ENCODE measurements at places on chromosomes 1 and 21.

GRCh38 chr1:194133152-194133551 lies 946.7 kb upstream of the B3GALT2 start:
- DNase-seq: no peak

DNA sequence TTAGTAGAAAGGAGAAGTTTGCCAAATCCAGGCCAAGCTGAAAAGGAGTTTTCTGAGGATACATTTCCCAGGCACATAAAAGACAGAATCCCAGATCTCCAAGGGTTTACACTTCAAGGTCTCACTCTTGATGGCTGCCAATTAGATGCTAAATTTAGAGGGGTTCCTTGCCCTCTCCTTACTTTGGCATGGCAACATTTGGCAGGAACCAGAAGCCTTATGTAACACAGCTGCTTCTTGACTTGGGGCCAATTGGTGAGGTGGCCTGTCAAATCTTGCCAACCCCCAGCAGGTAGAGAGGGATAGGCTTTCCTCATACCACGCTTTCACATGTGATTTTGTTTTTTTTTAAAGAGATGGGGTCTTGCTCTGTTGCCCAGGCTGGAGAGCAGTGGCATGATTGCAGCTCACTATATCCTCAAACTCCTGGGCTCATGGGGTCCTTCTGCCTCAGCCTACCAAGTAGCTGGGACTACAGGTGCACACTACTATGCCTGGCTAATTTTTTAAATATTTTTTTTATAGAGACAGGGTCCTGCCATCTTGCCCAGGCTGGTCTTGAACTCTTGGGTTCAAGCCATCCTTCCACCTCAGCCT lies 25.2 kb upstream of the NKAIN1 start:
- no peak for DNase-seq

GRCh38 chr1:202974856-202975255 lies 7.8 kb upstream of the CYB5R1 start:
- DNase-seq: no peak

GRCh38 chr1:246959944-246960693 lies 28.4 kb upstream of the AHCTF1 start:
- DNase-seq: no peak

DNA sequence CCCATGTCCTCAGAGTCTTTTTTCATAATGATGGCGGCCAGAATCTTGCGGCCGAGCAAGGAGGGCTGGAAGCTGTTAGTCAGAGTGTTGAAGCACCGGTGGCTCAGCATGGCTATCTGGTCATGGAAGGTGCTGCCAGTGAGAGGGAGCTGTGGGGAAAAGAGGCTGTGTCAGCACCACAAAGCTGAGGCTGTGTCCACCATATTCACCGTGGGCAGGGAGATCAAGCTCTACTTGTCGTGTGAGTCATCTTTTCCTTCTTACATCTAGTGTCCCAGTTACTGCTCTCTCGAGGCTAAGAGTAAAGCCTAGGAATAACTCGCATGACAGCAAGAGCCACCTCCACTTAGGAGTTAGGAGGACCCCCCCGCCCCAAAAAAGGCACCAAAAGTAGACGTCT lies 18.2 kb downstream of the ADAR start:
- no peak for DNase-seq

DNA sequence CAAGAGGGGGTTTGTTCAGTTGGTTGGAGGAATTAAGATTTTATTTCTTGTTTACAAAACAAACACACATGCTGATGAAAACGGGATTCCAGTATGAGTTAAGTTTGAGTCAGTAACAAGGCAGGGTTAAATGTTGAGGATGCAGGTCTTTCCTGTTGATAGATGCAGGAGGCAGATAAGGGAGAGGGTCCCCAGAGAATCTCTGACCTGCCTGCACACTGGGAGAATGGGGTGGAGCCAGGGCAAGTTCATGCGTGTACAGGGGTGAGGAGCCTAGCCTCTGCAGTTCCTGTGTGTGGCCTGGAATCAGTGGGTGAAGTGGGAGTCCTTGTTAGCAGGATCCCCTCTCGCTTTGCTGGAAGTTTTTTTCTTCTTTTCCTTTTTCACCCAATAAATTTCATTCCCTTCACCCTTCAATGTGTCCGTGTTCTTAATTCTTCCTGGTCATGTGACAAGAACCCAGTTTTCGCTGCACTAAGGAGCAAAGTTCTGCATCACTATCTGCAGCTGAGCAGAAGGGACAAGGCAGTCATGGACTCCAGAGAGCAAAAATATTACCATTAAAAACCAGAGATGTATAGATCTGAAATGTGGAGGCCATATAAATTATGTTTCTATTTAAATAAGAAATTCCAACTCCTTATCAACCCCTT lies 69.9 kb upstream of the MARK1 start:
- no peak for DNase-seq

DNA sequence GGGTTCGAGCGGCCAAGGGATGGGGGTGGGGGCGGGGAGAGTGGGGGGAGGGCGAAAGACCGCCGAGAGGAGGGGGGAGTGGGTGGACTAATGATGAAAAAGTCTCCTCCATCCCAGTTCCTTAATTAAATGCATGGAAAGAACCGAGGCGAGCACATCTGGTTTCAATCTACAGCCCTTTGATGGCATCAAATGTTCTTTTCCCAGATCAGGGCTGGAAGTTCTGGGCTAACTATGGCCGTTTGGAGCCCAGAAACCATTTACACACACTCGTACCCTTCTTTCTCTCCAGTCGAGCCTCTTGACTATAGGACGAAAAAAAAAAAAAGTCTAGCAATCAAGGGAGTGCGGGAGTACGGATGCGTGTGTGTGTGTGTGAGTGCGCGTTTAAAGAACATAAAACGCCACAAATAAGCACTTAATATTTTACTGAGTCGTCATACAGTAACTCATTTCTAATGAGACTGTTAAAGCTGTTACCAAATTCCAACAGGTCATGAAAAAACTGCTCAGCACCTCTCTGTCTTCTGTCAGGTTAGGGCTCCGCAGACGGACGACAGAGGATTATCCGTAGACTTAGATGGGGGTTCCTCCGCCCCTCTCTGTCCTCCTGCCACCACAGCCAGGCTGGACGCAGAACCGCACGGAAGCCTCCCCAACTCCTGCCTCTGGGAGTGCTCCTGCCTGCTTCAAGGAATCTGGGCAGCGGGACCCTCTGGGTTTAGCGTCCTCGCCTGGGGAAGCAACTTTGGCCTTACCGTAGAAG lies 2.1 kb upstream of the PRRX1 start:
- DNase-seq: no peak

DNA sequence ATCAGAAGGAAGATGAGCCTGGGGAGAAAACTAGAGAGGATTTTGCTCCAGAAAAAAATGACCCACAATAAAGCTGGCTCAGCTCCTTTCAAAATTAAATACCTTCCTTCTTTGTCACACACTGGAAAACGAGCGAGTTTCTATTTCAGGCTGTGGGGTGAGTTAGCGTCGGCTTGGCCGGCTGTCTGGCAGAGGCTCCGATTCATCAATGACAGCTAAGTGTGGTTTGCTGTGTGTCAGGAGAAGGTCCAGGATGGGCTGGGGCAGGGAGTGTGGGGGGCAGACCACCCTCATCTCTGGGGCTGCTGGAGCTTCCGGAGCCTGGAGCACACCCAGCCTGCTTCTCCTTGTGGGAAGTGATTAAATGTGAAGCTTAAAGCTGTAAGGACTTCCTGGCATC lies 120.2 kb downstream of the ETS2 start:
- no peak for DNase-seq

DNA sequence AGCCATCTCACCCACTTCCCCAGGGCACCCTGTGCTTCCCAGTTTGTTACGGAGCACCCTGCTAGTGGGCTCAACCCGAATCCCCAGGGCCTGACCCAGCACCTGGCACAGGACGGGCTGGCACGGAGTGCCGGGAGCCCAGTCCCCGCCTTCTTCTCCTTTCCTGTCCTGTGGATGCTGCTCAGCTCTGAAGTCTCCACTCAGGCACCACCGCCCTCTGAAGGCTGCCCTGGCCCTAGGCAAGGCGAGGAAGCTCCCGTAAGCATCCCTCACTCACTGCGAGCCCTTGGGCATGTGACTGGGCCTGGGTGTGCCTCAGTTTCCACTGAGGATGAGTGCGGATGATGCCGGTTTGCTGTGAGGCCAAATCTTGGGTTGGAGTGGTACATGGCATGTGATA lies 21.8 kb downstream of the SLC1A7 start:
- no peak for DNase-seq

- no peak for DNase-seq
Measured at GRCh38 chr21:32918478-32919120, 107.1 kb upstream of the OLIG2 start.

- peak; percentile 82 for DNase-seq
Measured at GRCh38 chr21:45228171-45228641, 59.5 kb downstream of the POFUT2 start.

DNA sequence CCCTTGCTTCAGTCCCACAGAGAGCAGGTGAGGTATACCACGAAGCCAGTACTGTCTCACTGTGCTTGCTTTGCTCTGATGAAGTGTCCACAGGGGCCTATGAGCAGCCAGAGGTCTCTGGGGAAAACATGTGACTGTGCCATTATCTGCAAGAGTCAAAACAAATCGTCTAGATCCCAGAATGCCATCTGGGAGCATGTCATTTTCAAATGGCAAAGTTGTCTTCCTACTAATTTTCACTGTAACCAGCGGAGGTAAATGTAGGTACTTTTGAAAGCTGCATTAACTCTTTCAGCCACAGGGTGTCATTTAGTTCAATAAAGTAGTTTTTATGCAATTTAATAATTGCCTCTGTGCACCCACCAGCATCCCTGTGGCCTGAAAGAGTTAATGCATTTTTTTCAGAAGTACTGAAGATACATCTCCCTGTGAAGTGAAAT lies 173.6 kb upstream of the SGIP1 start:
- DNase-seq: no peak
